C1 segment of cervical spinal cord (tissue), 14 donors: ENCODE measurements at places on chromosomes 6 and 20.

GRCh38 chr20:12040261-12040660 lies 122.6 kb downstream of the BTBD3 start:
- DNase-seq, result no peak

DNA sequence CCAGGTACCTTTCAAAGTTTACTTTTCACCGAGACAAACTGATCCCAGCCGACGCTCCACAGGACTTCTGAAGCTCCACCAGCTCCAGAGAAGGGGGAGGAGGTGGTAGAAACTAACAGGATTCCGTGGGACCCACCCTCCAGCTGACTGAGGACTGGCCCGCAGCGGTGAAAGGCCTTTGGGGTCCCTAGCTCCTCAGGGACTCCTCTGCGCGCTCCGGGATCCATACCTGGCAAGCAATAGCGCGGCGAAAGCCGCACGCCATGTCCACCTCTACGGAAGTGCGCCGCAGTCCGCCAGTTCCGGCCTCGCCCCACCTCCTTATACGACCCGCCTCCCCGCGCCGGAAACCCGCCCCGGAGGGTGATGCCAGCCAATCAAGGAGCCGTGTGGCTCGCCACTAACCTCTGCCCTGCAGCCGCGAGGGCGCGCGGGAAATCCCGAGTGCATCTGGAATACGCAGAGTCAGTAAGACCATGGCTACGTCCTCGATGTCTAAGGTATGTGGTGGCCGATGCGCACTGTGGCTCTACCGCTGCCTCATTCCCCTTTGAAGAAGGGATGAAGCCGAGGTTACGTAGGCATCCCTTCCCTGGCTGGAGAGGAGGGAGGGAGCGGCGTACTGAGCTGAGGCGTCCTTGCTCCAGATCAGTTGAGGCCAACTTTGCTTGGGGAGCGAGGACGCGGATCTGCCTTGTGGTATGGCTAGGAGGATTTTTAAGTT lies at the start of the genes ORC3 and RARS2:
TSS of gene ORC3 (plus strand) at position 443 of the 724 bp plus-strand sequence. CDS start at position 477, 34 bp downstream.
TSS of gene RARS2 (minus strand) at position 295 of the 724 bp plus-strand sequence. CDS start at position 265, 30 bp downstream.
- DNase-seq, result peak; percentile 94

- peak; percentile 8 for DNase-seq
These were observed 83.0 kb downstream of the TMEM242 start for GRCh38 chr6:157240059-157240959.

GRCh38 chr20:20440886-20441658 lies 73.2 kb downstream of the INSM1 start:
- DNase-seq, result no peak

DNA sequence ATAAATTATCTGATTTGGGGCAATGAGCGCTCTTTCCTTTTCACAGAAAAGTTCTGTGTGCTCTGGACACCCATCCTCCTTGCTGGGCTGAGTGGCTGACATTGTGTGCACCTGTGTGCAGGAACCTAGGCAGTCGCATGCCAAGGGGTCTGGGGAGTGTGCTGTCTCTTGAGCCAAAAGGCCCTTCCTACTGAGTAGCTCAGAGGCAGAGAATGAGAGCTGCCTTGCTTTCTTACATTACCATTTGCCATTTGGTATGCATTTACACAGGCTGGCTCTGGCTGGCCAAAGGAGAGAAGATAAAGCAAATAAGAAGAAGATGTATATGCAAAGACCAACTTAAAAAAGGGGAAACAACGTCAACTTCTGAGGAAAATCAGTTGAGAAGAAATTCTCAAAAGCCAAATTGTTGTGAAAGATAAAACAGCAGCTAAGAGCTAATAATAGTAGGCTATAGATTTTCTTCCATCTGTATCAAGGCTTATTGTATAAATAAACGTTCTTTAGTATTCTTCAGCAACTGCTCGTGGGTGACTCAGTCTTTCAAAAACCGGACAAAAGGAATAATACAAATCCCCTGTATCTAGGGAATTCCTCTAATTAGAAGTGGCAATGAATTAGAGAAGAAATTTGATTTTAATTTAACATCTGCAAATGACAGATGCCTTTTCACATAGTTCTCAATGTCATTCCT lies 121.9 kb downstream of the INSM1 start:
- no peak for DNase-seq

- DNase-seq, result no peak
These were observed 112.8 kb upstream of the JARID2 start for GRCh38 chr6:15132854-15133670.

DNA sequence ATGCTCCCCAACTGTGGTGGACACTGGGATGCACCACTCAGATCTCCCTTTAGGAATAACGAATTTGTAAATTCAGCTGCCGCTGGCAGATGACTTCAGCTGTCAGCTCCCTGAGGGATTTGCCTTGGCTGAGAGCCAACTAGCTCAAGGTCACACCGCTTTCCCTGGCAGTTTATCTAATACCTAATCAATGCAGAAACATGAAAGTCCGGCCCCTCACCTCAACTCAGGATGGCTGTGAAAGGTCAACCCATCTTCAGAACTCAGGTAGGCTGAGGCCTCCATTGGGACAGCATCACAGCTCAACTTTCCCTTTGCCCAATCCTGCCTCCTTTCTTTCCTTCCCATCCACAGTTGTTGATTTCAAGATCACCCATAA lies 22.8 kb upstream of the SCGN start:
- no peak for DNase-seq

DNA sequence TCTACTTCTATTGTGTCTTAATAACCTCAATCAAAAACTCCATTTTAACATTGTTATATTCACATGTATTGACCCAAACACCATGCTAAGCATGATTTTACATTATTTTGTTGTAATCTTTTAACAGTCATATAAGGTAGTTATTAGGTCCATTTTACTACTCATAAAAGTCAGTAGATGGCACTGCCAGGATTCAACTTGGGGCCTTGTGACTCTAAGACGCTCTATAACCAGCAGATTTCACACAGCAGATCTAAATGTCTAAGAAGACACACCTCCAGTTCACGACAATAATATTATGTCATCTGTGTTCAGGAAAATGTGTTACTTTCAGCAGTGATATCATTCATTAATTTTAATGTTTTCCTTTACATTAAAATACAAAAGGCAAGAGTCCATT lies 88.0 kb downstream of the FRK start:
- no peak for DNase-seq

DNA sequence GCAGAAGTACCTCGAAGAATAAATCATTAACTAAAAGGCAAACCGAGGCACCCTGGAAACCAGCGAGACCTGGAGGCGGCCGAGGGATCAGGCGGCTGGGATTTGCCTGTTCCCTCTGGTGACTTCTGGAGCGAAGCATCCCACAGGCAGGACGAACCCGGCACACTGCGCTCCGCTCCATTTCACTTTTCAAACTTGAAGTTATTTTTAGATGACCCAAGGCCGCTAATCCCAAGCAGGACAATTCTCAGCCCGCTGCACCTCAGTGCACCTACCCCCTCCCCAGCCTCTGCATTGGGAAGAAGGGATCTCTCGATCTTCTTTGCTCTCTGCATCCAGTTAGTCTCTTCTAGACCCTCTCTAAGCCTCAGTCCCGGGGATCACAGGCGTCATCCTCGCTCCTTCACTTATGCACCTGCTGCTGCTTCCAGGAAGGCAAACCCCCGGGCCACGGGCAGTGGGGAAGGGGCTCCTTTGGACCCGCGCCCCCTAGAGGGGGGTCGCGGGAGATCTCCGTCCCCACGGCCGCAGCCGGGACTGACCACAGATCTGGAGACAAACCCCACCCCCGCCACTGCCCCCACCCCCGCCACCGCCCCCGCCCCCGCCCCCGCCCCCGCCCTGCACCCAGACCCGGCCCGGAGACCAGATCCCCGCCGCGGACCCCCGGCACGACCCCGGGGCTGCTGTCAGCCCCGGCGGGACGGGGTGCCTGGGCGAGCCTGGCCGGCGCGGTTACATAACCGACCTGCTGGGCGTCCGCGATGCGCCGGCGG lies 636 bp downstream of the RCAN2 start:
- peak; percentile 21 for DNase-seq

DNA sequence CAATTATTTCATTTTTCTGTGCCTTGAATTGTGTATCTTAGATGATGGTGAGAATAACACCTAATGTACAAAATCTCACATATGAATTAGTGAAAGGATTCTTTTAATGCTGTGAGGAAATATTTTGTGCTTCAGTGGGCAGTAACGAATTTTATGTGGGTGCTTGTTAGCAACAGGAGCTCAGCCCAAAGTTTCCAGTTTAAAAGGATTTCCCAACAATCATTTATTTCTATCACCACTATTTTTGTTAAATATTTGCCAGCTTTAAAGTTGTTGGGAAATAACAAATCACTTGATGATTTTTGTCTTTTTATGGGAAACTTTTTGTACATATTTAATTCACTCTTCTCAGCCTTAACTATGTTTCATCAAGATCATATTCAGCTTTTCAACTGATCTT lies 111.8 kb downstream of the QKI start:
- no peak for DNase-seq

DNA sequence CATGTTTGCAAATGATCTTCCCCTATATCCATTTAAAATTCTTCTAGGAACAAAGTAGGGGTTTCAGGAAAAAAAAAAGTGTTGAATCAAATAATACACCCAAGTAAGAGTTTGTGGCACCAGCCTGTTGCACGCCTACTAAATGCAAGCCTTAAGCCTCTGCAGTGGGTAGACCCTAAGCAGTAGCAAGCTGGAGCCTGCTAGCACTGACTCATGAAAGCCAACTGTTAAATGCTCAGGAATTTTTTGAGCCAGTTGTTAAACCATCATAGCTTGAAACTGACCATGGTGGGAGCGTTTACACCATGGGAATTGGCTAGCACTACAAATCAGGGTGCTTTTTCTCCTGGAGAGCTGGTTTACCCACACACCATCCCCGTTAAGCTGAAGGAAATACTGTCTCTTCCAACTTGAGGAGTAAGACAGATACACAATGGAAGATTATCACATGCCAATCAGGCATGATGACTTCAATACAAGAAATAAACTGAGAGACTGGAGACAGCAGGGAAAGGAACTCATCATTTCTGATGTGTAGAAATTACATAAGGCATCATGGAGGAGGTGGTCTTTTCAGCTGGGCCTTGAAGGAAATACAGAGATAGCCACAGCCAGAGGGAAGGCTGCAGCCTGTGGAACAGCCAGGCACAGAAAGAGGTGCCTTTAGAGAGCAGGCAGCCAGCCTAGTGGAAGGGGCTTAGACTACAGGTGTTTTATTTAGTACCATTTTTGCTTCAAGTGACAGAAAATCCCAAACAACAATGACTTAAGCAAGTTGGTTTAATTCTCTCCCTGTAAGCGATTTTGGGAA lies 110.8 kb downstream of the SNX5 start:
- DNase-seq, result no peak

- DNase-seq, result no peak
These were observed 107.8 kb downstream of the RNGTT start for GRCh38 chr6:88855541-88856147.

DNA sequence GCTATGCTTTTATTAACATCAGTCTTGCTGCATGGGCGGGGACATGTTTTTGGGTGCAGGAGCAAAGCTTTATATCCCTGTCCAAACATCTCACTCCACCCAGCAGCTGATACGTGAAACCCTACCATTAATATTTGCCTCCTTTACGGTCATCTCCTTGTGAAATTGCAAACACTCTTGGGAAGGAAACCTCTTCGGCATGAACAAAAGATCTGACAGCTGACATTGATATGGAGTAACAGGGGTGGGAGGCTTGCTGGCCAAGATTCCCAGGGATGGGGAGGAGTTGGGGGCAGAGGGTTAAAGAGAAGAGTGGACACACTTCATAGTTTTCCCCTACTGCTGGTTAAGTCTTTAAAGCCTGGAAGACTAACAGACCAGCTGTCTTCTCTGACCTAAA lies 22.2 kb upstream of the VEGFA start:
- DNase-seq, result no peak

DNA sequence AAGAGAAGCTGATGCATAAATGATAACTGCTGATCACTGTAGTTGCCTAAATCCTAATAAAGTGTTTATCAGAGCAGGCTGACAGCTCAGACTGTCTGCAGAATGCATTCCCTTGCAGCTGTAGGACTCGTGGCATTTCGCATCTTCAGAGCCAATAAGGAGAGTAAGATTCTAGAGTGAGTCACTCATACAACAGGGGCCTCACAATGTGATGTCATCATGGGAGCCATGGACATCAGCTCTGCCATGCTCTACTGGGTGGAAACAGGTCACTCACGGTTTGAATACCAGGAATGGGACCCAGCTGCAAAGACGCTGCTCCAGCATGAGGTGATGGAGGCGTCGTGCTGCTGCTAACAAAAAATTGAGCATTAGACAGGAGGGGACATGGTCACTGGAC lies 7.4 kb downstream of the FAM209B start:
- no peak for DNase-seq

DNA sequence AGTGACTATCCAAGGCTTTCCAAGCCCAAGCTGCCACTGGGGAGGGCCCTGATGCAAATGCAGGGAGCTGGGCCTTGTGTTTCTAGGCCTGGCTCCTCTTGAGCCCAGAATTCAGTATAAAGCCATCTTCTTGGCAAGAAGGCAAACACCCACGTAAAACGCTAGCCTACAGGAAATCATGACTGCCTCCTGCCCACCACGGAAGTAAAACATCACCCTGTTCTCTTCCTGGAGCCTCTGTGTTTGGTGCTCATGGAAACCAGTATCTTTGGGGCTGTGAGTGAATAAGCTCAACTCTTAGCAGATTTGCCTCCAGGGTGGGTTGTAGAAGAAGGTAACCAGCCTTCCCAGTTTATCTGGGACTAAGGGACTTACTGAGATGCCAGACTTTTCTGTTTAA lies 271.0 kb downstream of the ZNF217 start:
- no peak for DNase-seq

DNA sequence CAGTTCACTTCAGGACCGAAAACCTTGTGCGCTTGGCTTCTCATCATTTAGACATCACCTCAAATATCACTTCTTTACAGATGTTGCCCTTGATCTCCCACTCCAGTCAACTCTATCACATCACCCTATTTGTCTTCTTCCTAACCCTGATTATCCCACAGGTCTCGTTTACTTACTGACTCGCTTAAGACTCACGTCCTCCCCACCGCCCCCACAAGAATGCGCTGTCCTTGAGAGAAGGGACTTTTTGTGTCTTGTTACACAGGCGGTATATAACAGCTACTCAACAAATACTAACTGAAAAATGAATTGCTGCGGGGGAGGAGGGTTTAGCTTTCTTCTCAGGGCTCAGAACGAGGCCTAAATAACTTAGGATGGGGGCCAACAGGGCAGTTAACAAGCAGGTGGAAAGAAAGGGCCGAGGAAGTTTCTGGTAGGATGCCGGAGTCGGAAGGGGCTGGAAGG lies 527 bp downstream of the TOMM34 start:
- DNase-seq, result peak; percentile 7
